ENCODE measurements at places on chromosomes 6 and 20.

GRCh38 chr6:136149311-136149710, 100.8 kb downstream of the MTFR2 start:
- no peak for DNase-seq

- no peak for DNase-seq
Measured at GRCh38 chr6:14934013-14934412, 311.9 kb upstream of the JARID2 start.

- DNase-seq = no peak
Measured at GRCh38 chr6:154473324-154473723, 37.2 kb downstream of the CNKSR3 start.

GRCh38 chr6:19753826-19754225, 83.3 kb upstream of the ID4 start:
- peak; percentile 91 for DNase-seq

DNA sequence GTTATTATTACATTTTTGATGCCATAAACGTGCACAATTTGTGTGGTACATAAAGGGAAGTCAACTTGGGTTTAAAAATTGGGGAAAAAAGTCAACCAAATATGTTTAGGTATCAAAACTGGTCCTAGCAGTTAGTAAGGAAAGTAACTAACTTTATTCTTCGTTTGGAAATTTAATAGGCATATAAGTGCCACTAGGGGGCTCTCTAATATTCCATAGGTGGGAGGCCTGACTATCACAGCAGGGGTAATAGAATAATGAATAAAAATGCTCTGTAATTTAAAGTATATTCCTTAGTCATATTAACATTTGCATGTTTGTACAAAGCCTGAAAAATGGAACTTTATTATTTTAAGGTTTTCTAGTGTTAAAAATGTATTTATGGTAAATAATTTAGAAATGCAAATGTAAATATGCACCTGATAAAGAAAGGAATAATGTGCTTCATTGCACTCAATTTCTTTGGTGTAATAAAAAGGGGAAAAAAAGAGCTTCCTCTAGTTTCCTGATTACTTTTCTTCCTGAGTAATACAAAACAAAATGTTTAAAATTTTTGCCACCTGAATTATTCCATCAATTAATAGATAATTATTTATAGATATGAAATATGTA, 125.7 kb upstream of the HDAC2 start:
- peak; percentile 50 for DNase-seq

- no peak for DNase-seq
Measured at GRCh38 chr20:3521852-3522740, 51.3 kb downstream of the ATRN start.

DNA sequence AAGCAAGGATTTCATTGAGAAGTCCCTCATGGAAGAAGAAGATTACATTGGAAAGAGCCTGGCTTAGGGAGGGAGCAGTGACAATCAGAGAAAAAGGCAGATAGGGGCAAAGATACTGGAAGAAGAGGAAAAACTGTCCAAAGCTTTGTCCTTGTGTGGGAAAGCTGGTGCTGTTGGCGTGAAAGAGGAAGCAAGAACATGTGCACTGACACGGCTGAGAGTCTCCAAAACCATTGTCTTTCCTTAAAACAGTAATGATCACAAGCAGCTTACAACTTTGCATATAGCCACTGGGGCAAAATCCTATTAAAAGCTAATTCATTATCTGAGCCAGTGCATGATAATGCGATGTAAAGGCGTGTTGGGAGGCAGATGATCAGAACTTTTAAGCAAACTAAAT, 85.1 kb upstream of the ESR1 start:
- DNase-seq = no peak

DNA sequence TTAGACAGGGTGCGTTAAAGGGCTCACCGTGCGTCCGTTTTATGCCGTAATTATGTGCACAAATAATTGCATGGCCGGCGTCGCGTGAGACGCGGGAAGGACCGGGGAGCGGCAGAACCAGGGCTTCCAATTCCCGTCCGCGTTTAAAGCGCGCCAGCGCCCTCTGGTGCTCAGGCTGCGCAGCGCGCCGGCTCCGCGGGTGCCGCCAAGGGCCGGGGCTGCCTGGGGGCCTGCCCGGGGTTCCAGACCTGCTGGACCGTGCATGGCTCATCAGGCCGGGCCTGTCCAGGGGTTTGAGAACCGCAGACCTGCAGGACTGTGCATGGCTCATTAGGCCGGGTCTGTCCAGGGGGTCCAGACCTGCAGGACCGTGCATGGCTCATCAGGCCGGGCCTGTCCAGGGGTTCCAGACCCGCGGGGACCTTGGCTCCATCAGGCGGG, 369.0 kb downstream of the THBS2 start:
- DNase-seq = peak; percentile 47

DNA sequence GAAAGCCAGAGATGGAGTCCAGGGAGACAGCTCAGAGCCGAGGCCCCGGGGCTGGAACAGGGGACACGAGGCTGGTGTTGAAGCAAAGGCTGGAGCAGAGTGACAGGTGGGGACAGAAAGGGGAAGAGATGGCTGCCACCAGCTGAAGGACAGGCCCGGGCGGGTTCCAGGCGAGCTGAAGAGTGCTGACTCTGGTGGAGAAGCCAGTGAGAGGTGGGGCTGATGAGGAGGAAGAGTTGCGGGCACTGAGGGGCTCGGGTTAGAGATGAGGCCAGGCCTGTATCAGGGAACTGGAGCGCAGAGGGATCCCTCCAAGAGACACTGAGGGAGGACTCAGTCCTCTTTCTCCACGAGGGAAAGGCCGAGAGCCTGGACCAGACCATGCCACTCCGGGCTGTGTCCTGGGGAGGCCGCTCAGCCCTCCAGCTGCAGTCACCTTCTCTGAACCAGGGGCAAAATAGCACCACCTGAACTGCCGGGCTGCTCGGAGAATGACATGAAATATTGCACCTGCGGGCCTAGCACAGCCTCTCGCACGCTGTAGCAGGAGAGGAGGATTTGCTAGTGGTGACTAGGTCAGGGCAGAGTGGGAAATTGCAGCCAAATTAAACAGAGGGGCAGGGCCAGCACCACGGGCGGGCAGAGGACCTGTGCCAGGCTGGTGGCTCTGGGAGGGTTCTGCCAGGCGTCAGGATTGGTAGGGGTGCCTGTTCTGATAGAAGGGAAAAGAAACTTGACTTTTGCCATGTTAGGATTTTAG, 175.9 kb downstream of the ZDHHC14 start:
- DNase-seq = no peak

GRCh38 chr6:63525186-63525878, 46.9 kb upstream of the LOC128125822 start:
- DNase-seq = no peak

- no peak for DNase-seq
Measured at GRCh38 chr6:111653979-111654378, 48.3 kb upstream of the TRAF3IP2 start.

GRCh38 chr20:39164642-39165041, 202.5 kb downstream of the DHX35 start:
- no peak for DNase-seq

GRCh38 chr20:40945754-40946450, 82.7 kb upstream of the TOP1 start:
- DNase-seq = peak; percentile 89

- DNase-seq = no peak
Measured at GRCh38 chr20:3930265-3931206, 41.3 kb downstream of the PANK2 start.

- DNase-seq = no peak
Measured at GRCh38 chr20:45487231-45487635, 17.7 kb downstream of the WFDC2 start.

DNA sequence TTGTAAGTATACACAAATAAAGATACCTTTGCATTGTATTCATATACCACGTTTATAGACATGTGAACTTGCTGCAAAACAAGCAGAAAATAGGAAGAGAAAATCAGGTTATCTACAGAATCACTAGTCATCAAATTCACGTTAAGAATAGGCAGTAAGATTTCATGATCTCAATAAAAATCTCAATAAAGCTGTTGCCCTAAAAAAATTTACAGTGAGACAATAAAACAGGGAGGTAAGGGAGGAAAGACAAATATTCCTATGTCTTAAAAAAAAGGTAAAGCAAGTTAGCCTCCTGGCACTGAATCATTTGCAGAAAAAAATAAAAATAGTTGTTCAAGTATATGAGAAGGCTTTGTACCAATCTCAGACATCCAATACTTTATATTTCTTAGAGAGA, 44.1 kb downstream of the GPX5 start:
- no peak for DNase-seq

DNA sequence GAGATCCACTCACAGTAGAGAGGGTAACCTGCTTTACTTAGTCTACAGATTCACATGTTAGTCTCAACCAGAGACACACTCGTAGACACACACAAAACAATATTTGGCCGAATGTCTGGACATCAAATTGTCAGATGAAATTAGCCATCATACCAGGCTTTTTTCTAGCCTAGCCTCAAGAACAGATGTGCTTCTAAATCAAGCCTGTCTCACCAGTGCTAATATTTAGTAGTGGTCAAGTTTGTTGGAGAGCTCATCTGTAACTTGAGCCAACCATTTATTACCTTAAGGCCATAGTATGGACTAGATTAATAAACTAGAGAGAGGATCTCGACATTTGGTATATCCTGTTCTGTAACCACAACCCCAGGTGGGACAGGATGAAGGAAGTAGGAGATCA, 1118.8 kb upstream of the MAP3K7 start:
- DNase-seq = no peak

GRCh38 chr6:15001326-15001910, 244.5 kb upstream of the JARID2 start:
- no peak for DNase-seq

DNA sequence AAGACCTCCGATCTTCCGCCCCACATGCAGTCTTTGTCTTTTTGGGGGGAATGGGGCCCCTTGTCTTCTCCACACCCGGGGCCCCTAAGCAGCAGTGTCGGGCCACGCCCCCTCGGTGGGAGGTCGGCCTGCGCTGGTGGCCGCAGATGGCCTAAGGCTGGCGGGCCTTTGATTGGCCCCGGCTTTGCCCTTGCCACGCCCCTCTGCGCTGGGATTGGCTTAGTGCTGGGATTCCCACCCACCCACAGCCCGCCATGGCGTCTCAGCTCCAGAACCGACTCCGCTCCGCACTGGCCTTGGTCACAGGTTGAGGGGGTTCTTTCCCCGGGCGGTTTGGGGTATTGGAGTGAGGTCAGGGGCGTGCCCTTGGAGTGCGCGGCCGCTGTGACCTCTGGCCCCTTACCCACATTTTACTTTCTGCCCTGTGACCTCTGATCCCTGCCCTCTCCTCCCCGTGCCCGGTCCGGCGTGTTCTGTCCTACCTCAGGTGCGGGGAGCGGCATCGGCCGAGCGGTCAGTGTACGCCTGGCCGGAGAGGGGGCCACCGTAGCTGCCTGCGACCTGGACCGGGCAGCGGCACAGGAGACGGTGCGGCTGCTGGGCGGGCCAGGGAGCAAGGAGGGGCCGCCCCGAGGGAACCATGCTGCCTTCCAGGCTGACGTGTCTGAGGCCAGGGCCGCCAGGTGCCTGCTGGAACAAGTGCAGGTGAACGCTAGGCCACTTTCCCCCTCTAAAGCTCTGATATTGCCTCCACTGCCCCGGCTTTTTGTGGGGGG, at the start of gene HSD17B8:
Gene HSD17B8 (plus strand): TSS at position 241 of the 776 bp plus-strand sequence. CDS start 14 bp downstream, at position 255.
- DNase-seq = peak; percentile 97

DNA sequence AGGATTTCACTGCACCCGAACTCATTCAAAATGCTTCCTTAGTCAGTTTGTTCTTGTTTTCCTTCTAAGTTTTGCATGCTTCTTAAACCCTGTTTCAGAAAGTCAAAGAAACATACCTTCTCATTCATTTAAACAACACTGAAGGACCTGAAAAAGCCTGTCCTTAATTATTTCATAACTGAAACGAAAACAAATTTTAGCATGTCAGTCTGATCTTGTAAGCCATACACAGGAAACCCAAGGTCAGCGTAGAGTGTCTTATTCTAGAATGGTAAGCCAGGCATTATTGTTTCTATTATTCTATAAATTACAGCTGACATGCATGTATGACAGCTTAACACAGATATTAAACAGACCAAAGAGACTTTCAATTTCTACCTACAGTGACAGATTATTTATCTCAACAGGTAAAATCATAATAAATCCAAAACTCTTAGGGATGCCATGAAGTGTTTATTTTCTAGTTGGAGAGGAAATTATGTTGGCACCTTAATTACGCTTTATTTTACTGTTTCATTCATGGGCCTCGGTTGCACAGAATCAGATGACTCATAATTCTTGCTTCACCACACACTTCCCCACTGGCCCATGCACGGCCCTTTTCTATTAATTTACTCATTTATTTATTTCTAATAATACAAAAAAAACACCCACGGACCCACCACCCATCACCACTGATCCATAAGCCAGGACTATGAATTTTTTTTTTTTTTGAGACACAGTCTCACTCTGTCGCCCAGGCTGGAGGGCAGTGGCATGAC, 39.3 kb upstream of the DUSP22 start:
- no peak for DNase-seq

- DNase-seq = peak; percentile 19
Measured at GRCh38 chr6:52522655-52523054, 54.2 kb downstream of the TRAM2 start.

- no peak for DNase-seq
Measured at GRCh38 chr6:55632953-55633352, 54.0 kb upstream of the HMGCLL1 start.

GRCh38 chr20:63908008-63908682, 13.2 kb downstream of the DNAJC5 start:
- no peak for DNase-seq

GRCh38 chr20:56974499-56975250, 291.8 kb downstream of the BMP7 start:
- peak; percentile 63 for DNase-seq

DNA sequence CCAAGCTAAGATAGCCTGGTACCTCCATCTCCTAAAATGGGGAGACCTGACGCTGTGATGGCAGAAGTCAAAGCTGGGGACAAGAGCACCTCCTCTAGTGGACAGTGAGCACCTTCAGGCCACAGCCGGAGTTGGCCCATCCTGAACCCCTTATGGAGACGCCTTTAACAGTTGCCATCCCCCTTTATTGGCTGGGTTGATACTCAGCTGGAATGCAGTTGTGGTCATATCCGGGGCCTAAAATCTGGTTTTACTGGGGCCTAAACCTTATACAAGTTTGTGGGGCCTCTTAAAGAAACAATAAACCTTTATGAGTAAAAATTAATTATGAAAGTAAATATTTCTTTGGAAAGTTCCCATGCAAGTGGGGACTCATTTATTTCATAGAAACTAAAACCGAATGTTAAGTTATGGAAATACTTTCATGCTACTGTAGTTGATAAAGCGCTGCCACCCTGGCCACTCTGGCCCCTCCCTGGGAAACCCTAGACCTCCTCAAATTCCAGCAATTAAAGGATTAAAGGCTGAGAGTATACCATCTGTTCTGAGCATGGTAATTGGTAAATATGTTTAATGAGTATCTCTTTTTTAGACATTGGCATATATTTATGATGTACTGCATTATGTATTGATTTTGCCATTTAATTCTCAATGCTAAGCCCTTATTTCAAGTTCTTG, 95.1 kb upstream of the SASH1 start:
- no peak for DNase-seq

GRCh38 chr6:120608826-120609225, 725.5 kb downstream of the TBC1D32 start:
- DNase-seq = no peak

DNA sequence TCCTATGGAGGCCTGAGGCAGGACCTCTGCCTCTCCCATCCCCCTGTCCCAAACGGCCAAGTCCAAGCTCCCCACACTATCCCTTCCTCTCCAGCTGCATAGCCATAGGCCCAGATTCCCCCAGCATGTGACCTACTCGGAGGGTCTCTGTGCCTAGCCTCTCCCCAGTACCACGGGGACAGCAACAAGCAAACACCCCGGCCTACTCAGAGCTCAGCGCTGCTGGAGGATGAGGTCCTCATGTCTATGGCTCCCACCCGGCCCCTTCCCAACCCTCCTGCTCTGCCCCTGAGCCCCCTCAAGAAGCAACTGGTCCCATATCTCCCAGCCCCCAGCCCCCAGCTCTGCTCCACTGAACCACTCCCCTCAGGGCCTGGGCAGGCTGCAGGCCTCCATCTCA, 24.2 kb downstream of the RNASET2 start:
- DNase-seq = no peak

GRCh38 chr6:67544851-67545452, 1090.1 kb upstream of the ADGRB3 start:
- DNase-seq = no peak

All from brain (organoid and tissue), 16 donors.